Fibroblast of mammary gland (primary cell): ENCODE measurements at places on chromosomes 13 and 19.

DNA sequence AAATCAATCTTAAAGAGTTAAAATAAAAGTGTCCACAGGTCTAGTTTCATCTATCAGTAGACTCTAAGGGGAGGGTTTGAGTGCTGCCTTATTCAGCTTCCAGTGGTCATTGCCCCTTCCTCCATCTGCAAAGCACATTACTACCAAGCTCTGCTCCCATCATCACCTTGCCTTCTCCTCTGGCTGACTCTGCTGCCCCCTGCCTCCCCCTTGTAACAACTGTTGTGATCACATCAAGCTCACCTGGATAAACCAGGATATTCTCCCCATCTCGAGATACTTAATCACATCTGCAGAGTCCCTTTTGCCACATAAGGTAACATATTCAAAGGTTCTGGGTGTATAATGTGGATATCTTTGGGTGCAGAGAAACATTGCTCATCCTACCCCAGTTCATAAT is 43.3 kb upstream of the GPC6 start:
- no peak for DNase-seq

GRCh38 chr19:49858088-49858985 is 7.4 kb downstream of the PTOV1 start:
- DNase-seq = no peak

DNA sequence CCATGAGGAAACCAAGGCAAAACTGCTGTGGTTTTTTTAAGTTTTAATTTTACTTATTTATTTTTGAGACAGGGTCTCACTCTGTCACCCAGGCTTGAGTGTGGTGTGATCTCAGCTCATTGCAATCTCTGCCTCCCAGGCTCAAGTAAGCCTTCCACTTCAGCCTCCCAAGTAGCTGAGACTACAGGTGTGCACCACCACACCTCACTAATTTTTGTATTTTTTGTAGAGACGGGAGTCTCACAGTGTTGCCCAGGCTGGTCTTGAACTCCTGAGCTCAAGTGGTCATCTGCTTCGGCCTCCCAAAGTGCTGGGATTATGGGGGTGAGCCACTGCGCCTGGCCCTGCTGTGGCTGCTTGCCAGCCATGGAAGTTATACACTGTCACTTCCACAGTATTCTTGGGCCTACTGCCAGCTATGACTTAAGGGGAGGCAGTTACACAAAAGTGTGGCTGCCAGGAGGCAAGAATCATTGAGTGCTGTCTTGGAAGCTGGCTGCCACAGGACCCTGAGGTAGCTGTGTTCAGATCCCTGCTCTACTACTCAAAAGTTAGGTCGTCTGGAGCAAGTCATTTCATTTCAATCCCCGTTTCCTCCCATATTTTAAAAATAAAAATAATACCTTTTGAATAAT is 12.7 kb downstream of the FARP1 start:
- peak; percentile 82 for DNase-seq

GRCh38 chr19:35879770-35880317 is 11.5 kb downstream of the APLP1 start:
- DNase-seq = peak; percentile 89

DNA sequence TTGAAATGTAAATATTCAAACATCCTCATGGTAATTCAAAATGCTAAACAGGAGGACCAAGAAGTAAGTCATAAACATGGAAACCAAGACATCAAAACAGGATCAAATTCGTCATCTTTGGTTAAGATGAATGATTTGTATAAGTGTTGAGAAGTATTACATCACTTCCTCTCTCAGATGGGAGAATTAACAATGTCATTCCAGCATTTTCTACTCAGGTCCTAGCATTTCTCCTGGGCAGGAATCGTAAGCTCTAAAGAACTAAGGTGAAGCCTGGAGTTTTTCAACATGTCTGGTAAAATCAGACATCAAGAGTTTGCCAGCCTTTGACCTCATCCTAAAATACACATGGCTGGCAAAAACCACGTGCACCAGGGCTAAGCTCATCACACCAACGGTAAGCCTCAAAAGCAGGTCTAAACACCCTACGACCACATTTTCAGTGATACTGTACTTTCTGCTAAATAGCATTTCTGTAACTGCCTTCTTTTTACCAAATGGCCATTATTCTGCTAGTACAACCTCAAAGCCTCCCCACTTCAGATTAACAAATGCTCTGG is 24.8 kb downstream of the RANBP3 start:
- peak; percentile 45 for DNase-seq

- peak; percentile 36 for DNase-seq
These were observed 7.3 kb downstream of the PPP6R1 start for GRCh38 chr19:55251341-55252081.

DNA sequence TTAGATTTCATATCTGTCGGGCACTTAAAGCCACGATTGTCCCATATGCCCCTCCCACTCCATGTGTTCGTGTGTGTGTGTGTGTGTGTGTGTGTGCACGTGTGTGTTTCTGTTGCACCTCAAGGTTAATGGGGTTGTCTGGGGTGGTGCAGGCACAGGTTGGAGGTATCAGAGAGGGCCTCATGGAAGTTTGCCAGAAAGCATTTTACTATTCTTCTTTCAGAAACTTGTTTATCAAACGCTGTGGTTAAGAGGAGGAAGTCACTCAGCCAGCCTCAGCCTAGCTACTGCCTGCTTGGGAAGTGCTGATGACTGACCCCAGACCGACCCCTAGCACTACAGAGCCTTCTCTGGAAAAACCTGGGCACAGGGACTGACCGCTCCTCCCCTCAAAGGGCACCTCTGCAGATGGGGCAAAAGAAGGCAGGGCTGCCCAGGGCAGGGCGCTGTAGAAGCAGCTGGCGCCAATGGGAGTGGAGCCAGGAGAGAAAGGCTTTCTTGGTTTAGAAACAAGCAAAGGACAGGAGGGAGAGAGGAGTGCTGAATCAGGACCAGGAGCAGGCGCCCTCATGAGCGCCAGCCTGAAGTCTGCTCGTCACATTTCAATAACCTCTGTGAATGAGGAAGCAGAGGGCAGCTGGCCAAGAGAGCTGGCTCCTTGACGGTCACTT is 3.9 kb downstream of the SIAH3 start:
- DNase-seq = no peak

DNA sequence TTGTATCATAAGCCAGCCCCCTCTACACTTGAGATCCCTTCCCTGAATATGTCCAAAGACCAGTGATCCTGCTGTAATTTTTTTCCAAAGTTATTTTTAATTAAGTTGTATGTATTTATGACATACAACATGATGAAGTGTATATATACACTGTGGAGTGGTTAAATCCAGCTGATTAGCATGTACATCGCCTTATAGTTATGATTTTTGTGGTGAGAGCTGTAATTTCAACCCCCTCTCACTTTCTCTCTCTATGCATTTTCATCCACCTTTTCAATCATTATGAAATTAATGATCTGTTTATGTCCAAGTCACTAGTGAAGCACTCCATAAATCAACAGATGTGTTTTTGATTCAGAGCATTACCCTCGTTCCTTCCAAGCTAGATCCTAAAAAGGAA is 85.3 kb downstream of the KCTD12 start:
- DNase-seq = no peak

DNA sequence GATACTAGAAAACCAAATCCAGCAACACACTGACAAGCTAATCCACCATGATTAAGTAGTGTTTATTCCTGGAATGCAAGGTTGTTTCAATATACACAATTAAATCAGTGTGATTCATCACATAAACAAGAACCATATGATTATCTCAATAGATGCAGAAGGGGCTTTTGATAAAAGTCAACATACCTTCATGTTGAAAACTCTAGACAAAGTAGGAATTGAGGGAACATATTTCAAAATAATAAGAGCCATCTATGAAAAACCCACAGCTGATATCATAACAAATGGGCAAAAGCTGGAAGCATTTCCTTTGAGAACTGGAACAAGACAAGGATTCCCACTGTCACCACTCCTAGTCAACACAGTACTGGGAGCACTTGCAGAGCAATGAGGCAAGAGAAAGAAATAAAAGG is 213.6 kb upstream of the CSNK1A1L start:
- peak; percentile 38 for DNase-seq

GRCh38 chr13:30700364-30700763 is 35.0 kb upstream of the ALOX5AP start:
- no peak for DNase-seq

GRCh38 chr13:76116751-76117360 is 480.7 kb downstream of the LMO7 start:
- peak; percentile 8 for DNase-seq

- DNase-seq = no peak
These were observed 1007.2 kb downstream of the PCDH9 start for GRCh38 chr13:66222926-66223325.

GRCh38 chr19:44904426-44904994 is 1.1 kb upstream of the APOE start:
- DNase-seq = no peak

GRCh38 chr13:70829748-70830147 is 721.5 kb upstream of the KLHL1 start:
- DNase-seq = no peak

DNA sequence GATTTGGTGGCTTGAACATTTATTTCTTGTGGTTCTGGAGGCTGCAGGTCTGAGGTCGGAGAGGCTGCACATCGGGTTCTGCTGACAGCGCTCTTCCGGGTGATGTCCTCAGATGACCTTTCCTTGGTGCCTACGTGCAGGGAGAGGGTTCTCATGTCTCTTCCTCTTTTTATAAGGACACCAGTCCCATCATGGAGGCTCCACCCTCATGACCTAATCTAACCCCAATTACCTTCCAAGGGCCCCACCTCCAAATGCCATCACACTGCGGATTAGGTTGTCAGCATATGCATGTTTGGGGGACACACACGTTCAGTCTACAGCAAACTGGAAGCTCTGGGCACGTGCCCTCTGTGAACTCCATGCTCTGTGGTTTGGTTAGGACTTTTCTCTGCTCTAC is 338.6 kb downstream of the FGF9 start:
- DNase-seq = no peak

- no peak for DNase-seq
These were observed 9.8 kb upstream of the CNMD start for GRCh38 chr13:52749419-52749818.

GRCh38 chr13:39685652-39686051 is 30.2 kb downstream of the COG6 start:
- DNase-seq = no peak

DNA sequence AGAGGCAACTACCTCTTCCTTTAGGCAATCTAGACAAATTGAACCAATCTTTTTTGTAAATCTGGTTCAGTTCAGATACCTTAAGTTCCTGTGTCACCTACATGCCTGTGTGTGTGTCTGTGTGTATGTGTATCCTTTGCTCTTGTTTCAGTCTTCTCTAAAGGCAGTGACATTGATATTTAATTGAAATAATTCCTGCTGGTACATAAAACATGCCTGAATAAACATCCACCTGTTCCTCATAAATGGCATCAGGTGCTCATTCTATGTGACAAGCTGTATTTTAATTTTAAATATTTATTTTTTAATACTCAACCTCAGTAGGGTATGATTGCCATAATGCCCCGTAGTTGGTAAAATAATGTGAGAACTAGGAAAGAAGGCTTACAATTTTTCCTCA is 1606.4 kb upstream of the PRR20A start:
- no peak for DNase-seq

DNA sequence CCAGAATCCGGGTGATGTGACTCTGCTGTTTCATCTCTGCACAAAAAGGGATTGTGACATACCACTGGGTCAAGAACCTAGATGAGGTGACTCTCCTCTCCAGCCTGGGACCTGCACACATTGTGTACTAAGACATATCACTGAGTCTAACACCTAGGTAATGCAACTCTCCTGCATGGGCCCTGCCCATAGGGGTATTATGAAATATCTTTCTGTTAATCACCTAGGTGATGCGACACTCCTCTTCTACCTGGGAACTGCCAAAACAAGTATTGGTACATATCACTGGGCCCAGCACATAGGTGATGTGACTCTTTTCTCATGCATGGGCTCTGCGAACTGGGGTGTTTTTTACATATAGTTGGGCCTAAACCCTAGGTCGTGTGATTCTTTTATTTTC is 35.5 kb upstream of the ZNF254 start:
- DNase-seq = no peak

DNA sequence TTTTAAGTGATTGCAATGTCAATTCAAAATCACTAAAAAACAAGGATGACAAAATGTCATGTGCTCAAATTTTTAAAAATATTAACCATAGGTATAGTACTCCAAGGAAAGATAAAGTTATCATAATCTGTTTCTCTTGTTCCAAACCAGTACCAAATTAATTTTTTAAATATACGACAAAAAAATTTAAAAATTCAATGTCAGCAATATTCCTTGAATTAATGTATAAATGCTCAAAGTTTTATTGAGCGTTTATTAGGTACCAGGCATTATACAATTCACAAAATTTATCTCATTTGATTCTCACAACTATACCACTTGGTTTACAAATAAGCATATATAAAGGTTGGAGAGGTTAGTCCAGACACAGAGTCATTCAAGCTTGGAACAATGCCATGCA is 64.7 kb downstream of the MYCBP2 start:
- DNase-seq = no peak

DNA sequence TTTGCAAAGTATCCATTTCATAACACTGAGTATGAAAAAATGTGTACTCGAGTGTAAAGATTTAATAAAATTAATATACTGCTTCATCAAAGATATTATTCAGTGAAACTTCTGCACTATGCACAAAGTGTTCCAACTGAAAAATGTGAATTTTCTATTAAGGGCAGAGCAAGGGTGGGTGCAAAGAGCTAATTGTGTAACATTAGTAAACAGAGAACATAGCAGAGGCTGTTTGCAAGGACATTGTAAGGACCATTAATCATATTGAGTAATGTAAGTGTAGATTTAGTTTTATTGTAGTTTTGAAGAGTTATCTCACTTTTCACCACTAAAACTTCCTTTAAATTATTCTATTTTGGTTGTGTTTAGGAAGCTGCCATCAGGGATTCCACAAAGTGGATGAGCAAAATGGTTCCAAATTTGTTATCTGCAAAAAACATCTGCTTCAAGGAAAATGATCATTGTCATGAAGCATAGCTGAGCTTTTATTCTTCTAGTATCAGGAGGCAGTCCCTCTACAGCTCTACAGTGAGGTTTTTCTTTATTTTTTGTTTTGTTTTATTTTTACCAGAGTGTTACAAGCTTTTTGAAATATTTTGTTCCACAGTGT is 1375.4 kb downstream of the SLITRK1 start:
- no peak for DNase-seq

DNA sequence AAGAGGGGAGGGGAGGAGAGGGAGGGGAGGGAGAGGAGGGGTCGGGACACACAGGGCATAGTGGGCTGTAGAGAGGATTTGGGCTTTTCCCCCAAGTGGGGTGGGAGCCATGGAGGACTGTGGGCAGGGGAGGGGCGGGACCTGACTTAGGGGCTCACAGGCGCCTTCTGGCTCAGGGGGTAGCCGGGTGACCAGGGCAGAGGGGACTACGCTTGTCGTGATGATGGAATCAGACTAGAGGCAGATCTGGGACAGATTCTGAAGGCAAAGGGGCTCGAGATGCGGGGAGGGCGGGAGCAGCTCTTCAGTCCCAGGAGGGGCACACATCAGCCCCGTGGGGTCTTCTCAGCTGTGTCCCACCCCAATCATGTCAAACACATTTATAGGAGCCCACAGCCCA is 13.5 kb downstream of the NDUFA11 start:
- DNase-seq = no peak
